Caki2 (cell line): ENCODE measurements at places on chromosomes 3 and 15. TPM values are rescaled to one million over a fixed set of nuclear protein-coding genes. Genes with fewer than 3 reads are reported as not detected.
A peak's percentile ranks its signal among the peaks of the same experiment; 100 is the strongest.

DNA sequence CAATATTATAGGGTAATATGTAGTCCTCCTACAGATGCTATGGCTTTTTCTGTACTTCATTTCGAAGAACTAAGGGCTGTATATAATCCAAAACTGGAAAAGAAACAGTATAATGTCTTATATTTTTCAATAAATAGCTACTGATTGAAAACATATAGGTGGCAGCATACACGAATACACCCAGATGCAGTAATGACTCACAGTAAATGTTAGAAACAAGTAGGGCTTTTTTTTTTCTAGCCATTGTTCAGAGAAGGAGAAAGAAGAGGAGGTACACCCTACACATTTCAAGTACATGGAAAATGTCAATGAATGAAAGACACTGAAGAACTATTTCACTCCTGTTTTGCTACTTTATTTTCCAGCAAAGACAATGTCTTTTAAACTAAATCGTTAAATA lies 9.4 kb downstream of the DAZL start:
- no peak for DNase-seq

DNA sequence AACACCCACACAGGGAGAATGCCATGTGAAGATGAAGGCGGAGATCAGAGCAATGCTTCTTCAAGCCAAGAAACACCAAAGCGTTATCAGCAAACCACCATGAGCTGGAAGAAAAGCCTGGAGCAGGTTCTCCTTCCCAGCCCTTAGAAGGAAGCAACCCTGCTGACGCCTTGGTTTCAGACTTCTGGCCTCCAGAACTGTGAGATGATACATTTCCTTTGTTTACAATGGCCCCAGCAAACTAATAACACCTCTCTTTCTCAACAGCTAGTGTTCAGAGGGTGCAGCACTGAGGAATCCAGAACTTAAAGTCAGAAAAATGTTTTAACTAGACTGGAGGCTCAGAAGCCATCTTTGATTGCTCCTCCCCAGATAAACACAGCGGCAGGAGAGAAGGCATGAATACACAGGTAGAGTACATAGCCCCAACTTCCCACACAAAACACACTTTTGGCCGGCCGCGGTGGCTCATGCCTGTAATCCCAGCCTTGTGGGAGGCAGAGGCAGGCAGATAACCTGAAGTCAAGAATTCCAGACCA lies 132.4 kb upstream of the LPP start:
- no peak for DNase-seq

GRCh38 chr15:85318732-85319076 lies 61.7 kb upstream of the AKAP13 start:
- DNase-seq, result no peak

DNA sequence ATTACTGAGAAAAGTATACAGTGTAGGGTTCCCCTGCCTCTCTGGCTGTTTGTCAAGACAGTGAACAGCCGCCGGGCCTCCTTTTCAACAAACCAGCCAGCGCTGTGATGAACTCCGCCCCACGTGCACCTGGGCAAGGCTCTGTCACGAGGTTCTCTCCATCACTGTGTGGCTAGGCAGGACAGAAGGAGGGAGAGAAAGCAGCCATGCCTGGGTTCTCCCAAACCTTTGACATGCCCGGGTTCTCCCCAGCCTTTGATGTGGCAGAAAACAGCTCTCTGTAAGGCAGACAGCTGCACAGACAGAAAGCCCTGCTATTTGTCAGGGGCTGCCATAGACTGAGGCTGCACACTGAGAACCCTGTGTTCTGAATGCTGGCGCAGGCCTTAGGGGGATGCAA lies 101.4 kb upstream of the TRPM1 start:
- DNase-seq, result no peak

The AZI2 gene
- 49.9 and 62.1 TPM in 2 replicates for total RNA-seq

GRCh38 chr3:115072265-115073021 lies 74.6 kb downstream of the ZBTB20 start:
- peak; percentile 45 for DNase-seq
